ENCODE measurements at places on chromosomes 4 and X.

GRCh38 chr4:123559955-123560871 lies 163.6 kb downstream of the SPRY1 start:
- no peak for DNase-seq

DNA sequence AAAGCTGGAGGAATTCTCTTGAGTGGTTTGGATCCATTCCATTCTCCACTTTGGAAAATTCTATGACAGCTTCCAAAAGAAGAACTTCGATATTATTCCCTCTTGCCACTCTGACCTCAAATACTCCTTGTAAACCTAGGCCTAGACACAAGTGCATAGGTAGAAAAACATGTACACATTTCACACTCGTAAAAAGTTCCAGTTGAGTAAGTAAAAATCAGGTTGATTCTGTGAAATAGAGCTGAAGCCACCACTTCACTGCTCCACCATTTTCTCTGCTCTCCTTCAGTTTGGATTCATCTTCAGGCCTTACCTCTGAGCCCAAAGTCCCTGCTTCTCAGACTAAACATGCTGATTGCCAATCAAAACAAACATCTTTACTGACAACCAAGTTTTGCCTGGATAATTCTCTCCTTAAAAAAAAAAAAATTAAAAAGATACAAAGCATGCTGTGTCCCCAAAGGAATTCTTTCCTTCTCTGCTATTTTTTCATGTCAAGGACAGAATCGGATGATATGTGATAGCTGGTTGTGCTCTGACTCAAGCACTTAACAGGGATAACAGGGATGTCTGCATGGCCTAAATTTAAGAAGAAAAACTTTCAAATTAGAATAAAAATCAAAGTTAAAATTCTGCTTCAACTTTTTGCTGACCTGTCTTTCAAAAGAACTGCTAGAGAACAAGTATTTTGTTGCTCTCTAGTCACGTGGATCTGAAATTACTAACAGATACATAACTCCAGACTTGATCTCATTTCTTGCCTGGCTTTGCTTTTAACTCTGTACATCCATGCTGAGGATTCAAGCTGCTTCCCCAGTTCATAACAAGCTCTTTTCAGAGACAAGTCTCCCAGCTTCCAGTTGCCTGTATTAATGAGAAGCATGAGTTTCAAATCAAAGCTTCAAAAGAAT lies 420.9 kb upstream of the INTU start:
- no peak for DNase-seq

DNA sequence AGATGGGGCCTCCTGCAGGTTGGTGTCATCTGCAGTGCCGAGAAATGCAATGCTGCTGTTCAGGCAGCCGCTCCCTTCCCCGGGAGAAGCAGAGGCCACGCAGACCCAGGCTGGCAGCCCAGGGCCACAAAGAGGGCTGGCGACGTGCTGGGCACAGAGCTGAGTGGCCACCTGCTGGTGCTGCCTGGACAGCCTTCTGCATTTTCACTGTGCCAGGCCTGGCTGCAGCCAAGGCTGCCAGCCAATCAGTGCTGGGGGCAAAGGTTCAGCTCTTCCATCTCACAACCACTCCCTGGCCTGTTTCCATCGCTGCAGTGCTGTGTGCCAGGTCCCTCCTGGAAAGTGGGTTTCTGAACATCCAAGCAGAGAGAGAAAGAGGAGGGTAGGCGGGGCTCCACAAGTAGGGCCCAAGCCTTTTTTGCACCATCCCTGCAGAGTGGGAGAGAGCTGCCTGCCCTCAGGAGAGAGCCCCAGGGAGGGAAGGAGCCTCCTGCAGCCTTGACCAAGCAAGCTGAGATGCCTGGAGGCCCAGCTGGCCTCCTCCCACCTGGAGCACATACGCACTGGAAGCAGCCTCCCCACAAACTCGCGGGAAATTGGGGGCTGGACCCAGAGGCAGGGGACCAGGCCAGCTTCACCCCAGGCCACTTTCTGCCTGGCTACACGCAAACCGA lies 20.1 kb downstream of the ADRA2C start:
- DNase-seq = peak; percentile 55

GRCh38 chr4:124431653-124432192 lies 280.8 kb downstream of the ANKRD50 start:
- no peak for DNase-seq

- DNase-seq = no peak
Observed at GRCh38 chr4:1244978-1245471, 3.9 kb downstream of the CTBP1 start.

- no peak for DNase-seq
Observed at GRCh38 chr4:95220205-95221175, 328.3 kb downstream of the UNC5C start.

GRCh38 chrX:1386338-1387127 lies 5.4 kb downstream of the SLC25A6 start:
- no peak for DNase-seq

GRCh38 chrX:31819455-31819854 lies 747.6 kb upstream of the FTHL17 start:
- DNase-seq = no peak

DNA sequence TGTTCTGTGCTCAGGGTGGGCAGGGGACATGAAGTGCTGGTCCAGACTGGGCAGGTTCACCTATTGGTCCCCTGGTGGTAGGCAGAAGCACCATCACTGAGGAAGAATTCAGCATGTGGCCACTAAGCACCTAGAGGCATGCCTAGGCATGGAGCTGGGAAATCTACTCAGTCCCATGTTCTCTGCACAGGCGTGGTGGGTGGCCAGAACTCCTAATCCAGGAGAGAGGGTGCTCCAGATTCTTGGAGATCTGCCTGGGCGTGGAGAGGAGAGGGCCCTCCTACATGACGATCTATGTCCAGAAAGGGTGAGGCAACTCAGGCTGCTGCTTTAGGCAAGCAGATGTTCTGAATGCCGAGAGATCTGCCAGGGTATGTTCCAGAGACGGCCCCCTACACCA lies 44.6 kb upstream of the MAGEC2 start:
- no peak for DNase-seq

- no peak for DNase-seq
Observed at GRCh38 chr4:127448986-127449385, 183.8 kb upstream of the INTU start.

- DNase-seq = no peak
Observed at GRCh38 chr4:95265814-95266740, 282.7 kb downstream of the UNC5C start.

DNA sequence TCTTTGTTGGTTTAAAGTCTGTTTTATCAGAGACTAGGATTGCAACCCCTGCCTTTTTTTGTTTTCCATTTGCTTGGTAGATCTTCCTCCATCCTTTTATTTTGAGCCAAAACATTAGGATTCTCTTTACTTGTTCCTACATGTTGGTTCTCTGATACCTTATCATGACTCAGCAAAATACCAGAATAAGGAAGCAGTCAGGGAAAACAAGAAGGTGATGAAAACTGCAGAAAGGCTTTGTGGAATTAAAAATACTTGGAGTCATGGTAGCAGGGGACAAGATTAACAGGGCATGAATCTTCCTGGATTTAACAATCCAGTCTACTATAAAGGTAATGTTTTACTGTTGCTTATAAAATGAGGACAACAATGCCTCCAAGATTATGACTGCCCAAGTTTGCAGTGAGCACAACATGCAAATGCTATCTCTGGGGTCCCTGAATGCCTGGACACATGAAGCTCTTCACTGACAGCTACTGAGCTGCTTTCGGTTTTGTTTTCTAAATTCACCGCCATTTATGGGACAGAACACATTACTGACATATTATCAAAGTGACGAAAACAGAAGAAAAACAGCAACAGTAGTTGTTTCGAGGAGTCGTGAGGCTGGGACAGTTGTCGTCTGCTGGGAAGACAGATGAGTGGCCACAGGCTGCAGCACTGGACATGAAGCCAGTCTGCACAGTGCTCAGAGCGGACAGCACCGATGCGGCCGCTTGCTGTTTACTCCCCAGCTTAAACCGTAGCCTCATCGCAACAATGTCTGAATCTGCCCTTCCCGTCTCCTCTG lies 174.5 kb upstream of the DKK2 start:
- DNase-seq = no peak

GRCh38 chr4:163702736-163703135 lies 208.2 kb downstream of the TMA16 start:
- DNase-seq = no peak

Data from putamen (tissue), 1 donor.